Activated CD8-positive, alpha-beta memory T cell treated with anti-CD3 and anti-CD28 coated beads for 1 hour (primary cell): ENCODE measurements at places on chromosomes 3 and 15.
A peak's percentile ranks its signal among the peaks of the same experiment; 100 is the strongest.

DNA sequence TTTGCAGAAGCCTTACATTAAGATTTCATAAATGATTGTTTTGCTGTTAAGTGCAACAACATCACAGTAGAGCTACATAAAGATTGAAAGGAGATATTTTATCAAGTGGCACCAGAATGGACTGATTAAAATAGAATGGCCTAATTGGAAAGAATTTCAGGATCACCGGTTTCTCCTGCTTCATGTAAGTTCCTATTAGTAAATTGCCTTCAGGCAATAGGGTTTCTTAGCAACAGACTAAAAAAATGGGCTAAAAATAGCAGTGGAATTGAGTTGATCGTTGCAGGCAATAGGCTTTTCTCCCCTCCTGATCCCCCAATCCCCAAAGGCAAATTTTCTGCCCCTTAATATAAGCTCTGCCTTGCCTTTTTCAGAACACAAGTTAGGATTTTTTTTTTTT lies 917 bp downstream of the LNP1 start:
- DNase-seq, result no peak

DNA sequence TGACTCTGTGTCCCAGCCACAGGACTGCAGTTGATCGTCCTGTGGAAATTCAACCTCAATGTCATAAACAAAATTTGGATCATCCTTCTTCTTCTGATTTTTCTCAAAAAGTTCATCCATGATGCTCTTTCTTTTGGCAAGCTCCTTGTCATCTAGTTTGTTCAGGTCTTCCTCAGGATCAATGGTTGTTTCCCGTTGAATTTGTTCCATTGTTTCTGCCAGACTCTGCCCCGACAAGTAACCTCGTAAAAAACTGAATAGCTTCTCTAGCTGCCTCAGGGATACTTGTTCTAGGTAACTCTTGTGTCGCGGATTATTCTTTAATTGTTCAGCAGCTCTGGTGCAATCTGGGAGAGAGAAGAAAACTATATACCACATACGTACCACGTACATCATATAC lies 4.5 kb downstream of the CEP19 start:
- DNase-seq, result no peak

DNA sequence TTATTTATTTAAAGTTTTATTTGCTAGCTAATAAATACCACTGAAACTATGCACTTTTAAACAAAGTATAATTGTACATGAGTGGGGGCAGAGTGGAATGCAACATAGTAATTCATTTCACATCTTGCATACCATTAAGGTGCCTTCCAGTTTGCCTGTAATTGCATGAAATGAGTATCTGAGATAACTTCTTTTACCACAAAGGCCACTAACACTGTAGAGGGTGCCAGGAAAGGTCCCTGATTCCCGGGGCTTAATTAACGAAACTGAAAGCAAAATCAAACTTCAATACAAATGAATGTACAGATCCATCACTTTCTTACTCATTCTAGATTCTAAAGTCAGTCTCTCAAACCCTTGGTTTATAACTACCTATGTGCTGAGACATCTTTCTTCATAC lies 2.1 kb downstream of the CD47 start:
- no peak for DNase-seq

DNA sequence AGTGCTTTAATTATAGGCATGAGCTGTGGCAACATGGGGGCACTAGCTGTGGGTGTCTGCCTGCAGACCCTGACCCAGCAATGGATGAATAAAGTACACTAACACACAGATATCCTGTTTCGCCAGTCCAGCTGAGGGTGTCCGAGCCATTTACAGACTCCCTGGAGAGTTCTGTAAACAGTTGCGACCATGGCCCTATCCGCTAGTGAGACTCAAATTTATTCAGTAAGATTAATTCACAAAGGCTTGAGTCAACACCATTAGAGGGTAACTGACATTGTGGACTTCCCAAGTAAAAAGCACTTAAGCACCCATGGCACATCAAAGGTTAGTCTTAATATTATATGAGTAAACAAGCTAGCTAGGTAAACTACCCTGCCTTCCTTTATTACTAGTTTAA lies 161.6 kb downstream of the TBL1XR1 start:
- DNase-seq, result no peak

- no peak for DNase-seq
Measured at GRCh38 chr3:7144697-7145308, 283.9 kb downstream of the GRM7 start.

DNA sequence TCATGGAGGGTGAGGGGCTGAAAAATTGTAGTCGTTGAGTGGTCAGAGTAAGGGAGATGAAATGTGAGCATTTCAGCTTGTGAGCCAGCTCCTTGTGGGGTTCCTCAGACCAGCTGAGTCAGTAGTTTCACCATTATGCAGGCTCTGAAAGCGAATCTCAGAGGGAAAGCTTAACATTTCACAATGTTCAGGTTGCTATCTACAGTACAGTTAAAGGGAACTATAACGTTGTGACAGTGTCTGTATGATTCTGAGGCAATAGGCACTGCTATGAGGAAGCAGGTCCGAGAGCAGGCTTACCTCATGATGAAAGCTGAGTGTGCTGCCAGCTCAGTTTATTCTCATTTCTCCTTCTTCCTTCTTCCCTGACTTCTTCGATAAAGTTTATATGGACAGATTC lies 469.6 kb downstream of the EDEM1 start:
- DNase-seq, result no peak

GRCh38 chr3:117405359-117405758 lies 695.8 kb downstream of the TUSC7 start:
- no peak for DNase-seq

DNA sequence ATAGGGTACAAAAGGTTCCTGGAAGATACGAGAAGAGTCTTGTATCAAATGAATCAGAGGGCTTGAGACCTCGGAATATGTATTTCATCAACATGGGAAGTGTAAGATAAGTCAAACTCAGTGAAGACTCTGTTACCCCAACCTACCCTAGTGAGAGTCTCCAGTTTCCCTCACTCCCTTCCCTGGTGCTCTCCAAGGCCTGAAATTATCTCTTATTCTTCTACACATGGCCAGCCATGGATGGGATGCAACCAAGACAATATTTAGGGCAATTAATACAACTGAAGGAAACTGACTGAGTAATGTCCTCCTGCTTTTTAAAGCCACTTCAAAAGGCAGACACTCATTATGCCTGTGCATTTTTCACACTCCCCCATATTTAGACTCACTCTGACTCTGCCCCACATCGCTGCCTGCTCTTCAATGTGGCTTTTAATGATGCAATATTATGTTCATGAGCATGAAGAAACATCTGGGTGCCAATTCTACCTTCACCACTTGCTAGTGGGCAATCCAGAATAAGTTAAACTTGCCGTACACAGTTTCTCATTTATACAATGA lies 137.1 kb upstream of the THBS1 start:
- DNase-seq, result no peak

GRCh38 chr3:100970477-100970990 lies 22.7 kb downstream of the ABI3BP start:
- no peak for DNase-seq

DNA sequence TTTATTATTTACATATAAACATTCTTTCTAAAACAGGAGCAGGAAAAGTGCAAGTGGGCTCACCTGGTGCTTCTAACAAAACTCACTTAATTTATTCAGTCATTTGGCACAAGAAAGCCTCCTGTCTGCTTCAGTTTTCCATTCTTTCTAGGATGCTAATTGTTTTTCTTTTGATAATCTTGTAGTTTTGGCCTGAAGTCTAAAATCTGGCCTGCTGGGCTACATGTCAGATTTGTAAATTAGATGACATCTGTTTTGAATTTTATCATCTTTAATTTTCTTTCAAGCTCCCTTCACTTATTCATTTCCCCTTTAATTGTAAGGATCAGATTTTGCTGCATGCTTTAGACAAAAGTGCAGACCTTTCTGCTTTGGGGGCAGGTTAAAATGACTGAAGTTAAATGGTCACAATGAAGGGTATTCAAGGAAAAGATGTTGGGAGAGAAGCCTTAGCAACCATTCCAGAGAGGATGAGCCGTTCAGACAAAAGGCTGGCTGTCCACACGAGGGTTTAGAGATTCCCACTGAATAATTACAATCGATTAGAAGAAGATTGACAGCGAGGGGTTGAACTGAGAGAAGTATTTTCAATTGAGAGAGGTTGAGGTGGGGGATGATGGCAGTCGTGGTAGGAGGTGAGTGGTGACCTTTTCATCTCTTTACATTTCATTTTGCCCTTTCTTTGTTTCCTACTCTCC lies 59.9 kb upstream of the PTX3 start:
- DNase-seq, result no peak

- peak; percentile 35 for DNase-seq
Measured at GRCh38 chr3:172106989-172107388, 67.6 kb downstream of the FNDC3B start.

DNA sequence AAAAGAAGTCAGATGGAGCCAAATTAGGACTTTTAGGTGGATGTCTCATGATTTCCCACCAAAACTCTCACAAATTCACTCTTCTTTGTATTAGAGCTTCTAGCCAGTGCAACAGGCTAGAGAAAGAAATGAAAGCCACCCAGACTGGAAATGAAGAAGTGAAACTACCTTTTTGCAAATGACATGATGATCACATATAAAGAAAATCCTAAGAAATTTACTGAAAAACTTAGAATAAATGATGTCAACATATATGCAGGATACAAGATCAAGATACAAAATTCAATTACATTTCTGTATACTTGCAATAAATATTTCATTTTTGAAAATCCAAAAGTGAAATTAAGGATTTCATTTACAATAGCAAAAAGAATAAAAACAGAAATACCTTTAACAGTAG lies 110.8 kb downstream of the LRIG1 start:
- no peak for DNase-seq

- DNase-seq, result no peak
Measured at GRCh38 chr3:114694251-114694650, 400.4 kb downstream of the TIGIT start.

- DNase-seq, result no peak
Measured at GRCh38 chr3:177431525-177432176, 234.4 kb upstream of the TBL1XR1 start.

GRCh38 chr15:77126529-77127326 lies 55.8 kb upstream of the TSPAN3 start:
- no peak for DNase-seq

GRCh38 chr15:34456658-34457057 lies 19.1 kb upstream of the GOLGA8A start:
- DNase-seq, result no peak
